Ovary (tissue), 10 donors: ENCODE measurements at places on chromosomes 5 and 9. TPM values are rescaled to one million over a fixed set of nuclear protein-coding genes. Genes with fewer than 3 reads are reported as not detected.

GRCh38 chr5:91058575-91058974, 324.5 kb downstream of the ARRDC3 start:
- peaks cover 5% of the 10 kb centered on the region for H3K4me1 ChIP-seq
- DNase-seq = no peak
- no peaks in the 10 kb centered on the region for H3K27me3 ChIP-seq
- H3K27ac ChIP-seq = no peak overlapping the region
- no peak overlapping the region for H3K4me3 ChIP-seq
- H3K36me3 ChIP-seq = no peaks in the 10 kb centered on the region

DNA sequence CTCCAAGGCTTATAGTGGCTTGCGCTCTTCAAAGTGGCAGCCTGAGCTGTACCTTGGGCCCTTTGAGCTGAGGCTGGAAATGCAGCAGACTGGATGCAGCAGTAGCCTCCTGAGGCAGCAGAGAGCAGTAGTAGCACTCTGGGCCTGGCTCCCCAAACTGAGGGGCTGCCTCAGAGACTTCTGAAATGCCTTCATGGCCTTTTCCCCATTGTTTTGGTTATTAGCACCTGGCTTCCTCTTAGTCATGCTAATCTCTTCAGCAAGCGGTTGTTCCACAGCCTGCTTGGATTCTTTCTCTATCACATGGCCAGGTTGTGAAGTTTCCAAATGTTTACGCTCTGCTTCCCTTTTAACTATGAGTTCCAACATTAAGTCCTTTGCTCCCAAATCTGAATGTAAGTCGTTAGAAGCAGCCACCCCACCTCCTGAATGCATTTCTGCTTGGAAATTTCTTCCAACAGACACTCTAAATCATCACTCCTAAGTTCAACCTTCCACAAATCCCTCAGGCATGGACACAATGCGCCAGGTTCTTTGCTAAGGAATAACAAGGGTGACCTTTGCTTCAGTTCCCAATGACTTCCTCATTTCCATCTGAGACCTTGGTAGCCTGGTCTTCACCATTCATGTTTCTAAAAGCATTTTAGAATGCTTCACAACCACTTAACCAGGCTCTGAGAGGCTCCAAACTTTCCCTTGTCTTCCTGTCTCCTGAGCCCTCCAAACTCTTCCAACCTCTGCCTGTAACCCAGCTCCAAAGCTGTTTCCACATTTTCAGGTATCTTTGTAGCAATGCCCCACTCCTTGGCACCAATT, 145.8 kb downstream of the ZDHHC21 start:
- no peak overlapping the region for H3K27ac ChIP-seq
- no peak for DNase-seq
- H3K4me1 ChIP-seq = no peaks in the 10 kb centered on the region

The DNLZ gene
- 32.7 TPM for total RNA-seq

GRCh38 chr9:74348777-74349176, 148.4 kb upstream of the RORB start:
- H3K27me3 ChIP-seq = no peaks in the 10 kb centered on the region
- no peaks in the 10 kb centered on the region for H3K36me3 ChIP-seq
- DNase-seq = no peak
- no peak overlapping the region for H3K4me3 ChIP-seq
- no peak overlapping the region for H3K27ac ChIP-seq

GRCh38 chr5:22665801-22666200, 187.3 kb downstream of the CDH12 start:
- H3K27ac ChIP-seq = no peak overlapping the region
- H3K4me3 ChIP-seq = no peak overlapping the region
- H3K27me3 ChIP-seq = no peaks in the 10 kb centered on the region
- no peaks in the 10 kb centered on the region for H3K36me3 ChIP-seq
- H3K4me1 ChIP-seq = no peaks in the 10 kb centered on the region

- no peaks in the 10 kb centered on the region for H3K27me3 ChIP-seq
- no peaks in the 10 kb centered on the region for H3K4me1 ChIP-seq
- no peak for DNase-seq
Measured at GRCh38 chr5:109192555-109193281, 217.1 kb downstream of the PJA2 start.

- no peak for DNase-seq
- no peak overlapping the region for H3K4me3 ChIP-seq
- H3K27ac ChIP-seq = no peak overlapping the region
Measured at GRCh38 chr5:52896534-52897237, 92.5 kb upstream of the ITGA2 start.

The C9orf50 gene
- not detected for total RNA-seq

The PITX1 gene
- total RNA-seq = 0.95 TPM

- no peaks in the 10 kb centered on the region for H3K36me3 ChIP-seq
- H3K27ac ChIP-seq = no peak overlapping the region
- no peak for DNase-seq
- no peak overlapping the region for H3K4me3 ChIP-seq
- peaks cover 11% of the 10 kb centered on the region for H3K4me1 ChIP-seq
Measured at GRCh38 chr9:133141833-133142595, 21.0 kb upstream of the RALGDS start.

- no peaks in the 10 kb centered on the region for H3K36me3 ChIP-seq
- H3K4me3 ChIP-seq = no peak overlapping the region
- no peaks in the 10 kb centered on the region for H3K27me3 ChIP-seq
- no peak for DNase-seq
Measured at GRCh38 chr9:111150181-111150580, 111.9 kb upstream of the LPAR1 start.

DNA sequence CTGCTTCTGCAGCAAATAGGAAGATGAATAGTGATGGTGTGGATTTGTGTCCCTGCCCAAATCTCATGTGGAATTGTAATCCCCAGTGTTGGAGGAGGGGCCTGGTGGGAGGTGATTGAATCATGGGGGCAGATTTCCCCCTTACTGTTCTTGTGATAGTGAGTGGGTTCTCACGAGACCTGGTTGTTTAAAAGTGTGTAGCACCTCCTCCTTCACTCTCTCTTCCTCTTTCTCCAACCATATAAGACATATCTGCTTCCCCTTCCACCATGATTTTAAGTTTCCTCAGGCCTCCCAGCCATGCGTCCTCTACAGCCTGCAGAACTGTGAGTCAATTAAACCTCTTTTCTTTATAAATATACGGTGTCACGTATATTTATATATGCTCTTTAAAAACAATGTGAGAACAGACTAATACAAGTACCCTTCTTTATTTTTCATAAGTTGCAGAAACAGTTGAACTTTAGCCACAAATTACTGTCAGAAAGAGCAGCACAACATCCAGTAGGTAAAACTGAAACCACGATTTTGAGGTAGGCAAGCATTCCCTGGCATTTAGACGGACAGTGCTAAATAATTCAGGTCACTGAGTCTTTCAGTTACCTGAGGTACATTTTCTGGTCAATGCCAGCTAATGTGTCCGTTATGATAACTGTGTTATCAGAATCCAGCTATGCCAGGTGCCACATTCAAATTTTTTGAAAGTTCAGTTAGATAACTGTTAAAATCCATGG, 79.3 kb upstream of the SPEF2 start:
- no peaks in the 10 kb centered on the region for H3K4me1 ChIP-seq
- H3K27me3 ChIP-seq = no peaks in the 10 kb centered on the region
- DNase-seq = no peak
- no peaks in the 10 kb centered on the region for H3K36me3 ChIP-seq
- no peak overlapping the region for H3K27ac ChIP-seq

- H3K36me3 ChIP-seq = no peaks in the 10 kb centered on the region
- no peaks in the 10 kb centered on the region for H3K27me3 ChIP-seq
- DNase-seq = no peak
- H3K4me1 ChIP-seq = no peaks in the 10 kb centered on the region
Measured at GRCh38 chr9:5445886-5446285, 4.5 kb upstream of the CD274 start.

DNA sequence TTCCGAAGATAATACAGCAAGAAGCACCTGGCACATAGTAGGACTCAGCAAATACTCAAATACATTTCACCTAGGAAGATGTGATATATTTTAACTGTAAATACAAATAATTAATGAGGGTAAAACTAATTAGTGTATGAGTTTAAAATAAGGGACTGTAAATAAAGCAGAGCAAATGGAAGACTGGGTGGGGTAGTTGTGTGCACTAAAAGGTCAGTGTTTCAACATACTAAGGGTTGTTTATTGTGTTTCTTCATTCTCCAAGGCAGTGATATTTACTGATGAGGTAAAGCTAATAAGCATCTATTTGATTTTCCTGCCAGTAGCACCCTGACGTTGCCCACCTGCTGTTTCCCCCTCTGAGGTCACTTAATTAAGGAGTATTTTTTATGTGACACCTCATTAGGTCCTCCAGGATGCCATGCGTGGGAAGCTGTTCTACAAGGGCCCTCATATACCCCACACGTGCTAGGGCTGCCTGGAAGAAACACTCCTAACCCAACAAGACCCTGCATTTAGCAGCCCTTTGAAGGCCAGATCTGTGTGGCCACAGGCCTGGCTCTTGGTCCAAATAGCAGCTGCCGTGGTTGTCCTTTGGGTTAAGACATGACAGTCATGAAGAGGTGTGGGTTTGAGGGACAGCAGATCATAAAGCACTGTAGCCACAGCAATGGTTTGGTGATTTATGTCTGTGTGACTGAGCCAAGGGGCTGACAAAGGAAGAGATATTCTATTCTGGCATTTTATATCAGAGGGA, 97.5 kb upstream of the RPS23 start:
- no peak overlapping the region for H3K4me3 ChIP-seq
- no peaks in the 10 kb centered on the region for H3K4me1 ChIP-seq
- no peaks in the 10 kb centered on the region for H3K36me3 ChIP-seq

- no peaks in the 10 kb centered on the region for H3K36me3 ChIP-seq
- H3K27me3 ChIP-seq = no peaks in the 10 kb centered on the region
- no peak overlapping the region for H3K27ac ChIP-seq
- no peak for DNase-seq
- H3K4me3 ChIP-seq = no peak overlapping the region
Measured at GRCh38 chr5:140642718-140643117, 3.5 kb downstream of the TMCO6 start.

The PNPLA7 gene
- 15.1 TPM for total RNA-seq

The WNT8A gene
- not detected for total RNA-seq

The GTF3C4 gene
- 18.6 TPM for total RNA-seq

The PHF2 gene
- total RNA-seq = 20.3 TPM

- no peaks in the 10 kb centered on the region for H3K36me3 ChIP-seq
- no peaks in the 10 kb centered on the region for H3K4me1 ChIP-seq
- no peaks in the 10 kb centered on the region for H3K27me3 ChIP-seq
- no peak within 1 kb of the TSS for H3K4me3 ChIP-seq
- DNase-seq = no peak
Measured at GRCh38 chr5:140875085-140876065, at the start of gene PCDHA12. TSS of gene PCDHA12 (plus strand) at chr5:140875308. CDS start at chr5:140875473, 165 bp downstream.

The SLC25A2 gene
- total RNA-seq = 0.65 TPM

DNA sequence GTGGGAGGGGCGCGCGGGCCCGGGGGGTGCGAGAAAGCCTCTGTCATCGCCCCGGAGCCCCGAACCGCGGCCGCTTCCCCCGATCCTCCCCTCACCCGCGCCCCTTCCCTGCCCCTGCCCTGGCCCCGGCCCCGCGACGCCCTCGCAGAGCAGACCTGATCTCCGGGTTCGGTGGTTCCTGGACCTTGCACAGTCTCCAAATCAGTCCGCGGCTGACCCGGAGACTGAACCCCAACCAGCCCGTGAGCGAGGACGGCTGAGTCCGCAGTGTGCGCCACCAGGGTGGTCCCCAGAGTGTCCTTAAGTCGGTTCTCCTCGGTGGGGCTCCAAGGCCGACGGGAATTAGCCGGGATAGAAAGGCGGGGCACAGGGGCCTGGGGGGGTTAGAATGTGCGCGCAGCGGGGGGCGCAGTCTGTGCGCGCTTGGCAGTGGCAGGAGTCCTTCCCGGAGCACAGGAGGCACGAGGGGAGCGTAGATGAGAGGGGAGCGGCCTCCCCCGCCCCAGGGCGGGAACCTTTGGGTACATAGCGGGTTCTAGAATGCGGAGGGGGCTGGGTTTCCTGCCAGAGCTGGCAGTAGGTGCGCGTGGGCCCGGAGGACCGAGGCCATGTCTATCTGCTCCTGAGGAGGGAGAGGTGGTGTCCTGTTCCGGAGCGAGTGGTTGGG, 779 bp downstream of the PKN3 start:
- H3K4me1 ChIP-seq = peaks cover 1% of the 10 kb centered on the region
- no peaks in the 10 kb centered on the region for H3K27me3 ChIP-seq
- no peak for DNase-seq
- H3K27ac ChIP-seq = peak overlapping the region; percentile 54
- peak overlapping the region; percentile 68 for H3K4me3 ChIP-seq
- no peaks in the 10 kb centered on the region for H3K36me3 ChIP-seq

DNA sequence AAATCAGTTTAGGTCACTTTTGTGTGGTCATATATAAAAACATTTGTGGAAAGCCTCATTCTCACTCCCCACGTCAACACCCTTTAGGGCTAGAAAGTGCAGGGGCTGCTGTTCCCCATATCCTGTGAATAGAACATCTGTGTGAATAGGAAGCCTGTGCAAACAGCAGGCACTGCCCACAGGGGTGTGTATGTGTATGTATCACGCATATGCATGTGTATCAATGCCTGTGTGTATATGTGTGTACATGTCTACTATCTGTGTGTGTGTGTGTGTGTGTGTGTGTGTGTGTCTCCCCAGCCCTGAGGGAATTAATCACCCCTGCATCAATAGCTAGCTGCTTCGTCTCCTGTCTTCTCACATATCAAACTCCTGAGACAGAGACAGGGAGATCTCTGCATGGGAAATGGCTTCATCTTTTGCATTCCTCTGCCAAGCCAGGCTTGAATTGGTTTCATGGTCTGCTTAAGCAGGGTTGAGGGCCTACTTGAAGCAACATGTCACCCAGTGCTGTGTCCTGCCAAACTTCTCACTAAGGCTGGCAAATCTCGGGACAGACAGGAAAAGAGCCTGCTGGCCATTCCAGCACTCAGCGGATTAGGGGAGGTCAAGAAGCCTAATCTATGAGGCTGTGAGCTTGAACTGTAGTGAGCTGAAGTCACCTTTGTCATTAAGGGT, 265.8 kb downstream of the ADAMTSL1 start:
- no peaks in the 10 kb centered on the region for H3K36me3 ChIP-seq
- H3K27me3 ChIP-seq = no peaks in the 10 kb centered on the region
- H3K4me3 ChIP-seq = no peak overlapping the region
- no peaks in the 10 kb centered on the region for H3K4me1 ChIP-seq
- no peak for DNase-seq

The OBP2B gene
- 5.3 TPM for total RNA-seq
